M059J (cell line): ENCODE measurements at places on chromosomes 3 and 15. TPM values are rescaled to one million over a fixed set of nuclear protein-coding genes. Genes with fewer than 3 reads are reported as not detected.

DNA sequence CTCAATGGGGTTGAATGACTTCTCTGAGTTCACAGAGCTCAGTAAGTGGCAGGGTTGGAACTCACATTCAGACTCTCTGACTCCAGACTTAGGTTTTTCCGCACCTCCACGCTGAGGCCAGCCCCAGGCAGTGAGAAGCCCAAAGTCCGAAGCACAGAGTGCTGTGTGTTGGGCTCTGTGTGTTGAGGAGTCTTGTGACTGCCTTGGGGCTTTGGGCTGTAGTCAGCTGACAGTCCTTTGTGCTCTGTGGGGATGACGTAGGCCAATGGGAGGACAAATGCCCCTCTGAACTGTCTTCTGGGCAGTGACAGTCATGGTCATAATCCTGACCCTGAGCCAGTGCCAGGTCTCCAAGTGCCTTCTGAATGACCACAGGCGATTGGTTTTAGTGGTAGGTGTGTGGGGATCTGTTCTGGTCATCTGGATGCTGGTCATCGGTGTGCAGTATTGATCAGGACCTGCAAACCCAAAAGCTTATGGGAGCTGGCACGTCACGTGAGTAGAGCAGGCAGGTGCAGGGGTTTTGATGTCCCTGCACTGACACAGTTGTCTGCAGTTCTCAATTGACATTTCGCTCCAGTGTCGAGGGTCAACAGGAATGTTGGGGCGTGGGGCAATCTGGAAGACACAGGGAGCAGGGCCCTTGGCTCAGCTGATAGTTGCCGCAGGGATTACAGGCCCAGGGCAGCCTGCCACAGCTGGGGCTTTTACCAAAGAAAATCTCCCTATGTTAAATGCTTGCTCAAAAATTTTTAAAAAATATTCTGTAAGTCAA is 45.3 kb downstream of the CAPN3 start:
- no peak for DNase-seq

- no peak for DNase-seq
Observed at GRCh38 chr15:98476559-98476958, 171.8 kb upstream of the IGF1R start.

DNA sequence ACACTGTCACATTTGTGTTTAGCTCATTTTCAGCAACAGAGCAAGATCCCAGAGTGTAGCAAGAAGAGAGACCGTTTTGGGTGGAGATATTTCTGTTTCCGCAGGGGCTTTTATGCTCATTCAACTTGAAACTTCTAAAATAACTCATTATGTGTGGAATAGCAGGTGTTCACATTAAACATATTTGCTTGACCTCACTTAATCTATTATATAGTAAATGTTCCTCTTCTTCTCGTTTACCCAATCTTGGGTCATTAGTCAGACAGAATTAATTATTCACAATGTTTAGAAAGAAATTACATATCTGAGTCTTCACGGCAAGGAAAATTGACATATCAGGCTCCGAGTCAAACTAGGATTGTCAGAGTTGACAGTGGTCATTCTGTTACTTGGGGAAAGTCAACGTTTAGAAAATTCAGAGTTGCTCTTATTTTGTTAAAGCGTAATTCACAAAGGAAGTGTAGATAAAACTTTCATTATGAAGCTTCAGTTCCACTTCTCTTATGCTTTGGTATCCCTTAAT is 222.9 kb downstream of the TPRG1 start:
- no peak for DNase-seq

- no peak for DNase-seq
Observed at GRCh38 chr3:133295944-133296917, 103.6 kb upstream of the BFSP2 start.

SPESP1 gene
- total RNA-seq, result not detected in 2 replicates

ACKR4 gene
- 0.20 and 0.44 TPM in 2 replicates for total RNA-seq

DNA sequence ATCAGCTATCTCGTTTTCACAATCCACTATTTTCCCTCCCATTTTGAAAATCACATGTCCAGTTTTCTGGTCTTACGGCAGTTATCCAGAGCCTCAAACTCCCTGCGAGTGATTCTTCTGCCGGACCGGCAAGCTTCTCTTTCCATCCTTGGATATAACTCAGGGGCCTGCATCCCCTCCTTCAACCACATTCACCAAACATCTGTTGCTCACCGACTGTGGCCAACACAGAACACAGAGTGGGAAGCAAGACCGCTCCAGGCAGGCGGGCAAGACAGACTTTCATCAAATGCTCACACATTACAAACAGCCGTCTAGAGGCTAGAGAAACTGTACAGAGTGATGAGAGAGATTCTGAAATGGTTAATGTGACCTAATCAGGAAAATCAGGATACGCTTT is 7.6 kb upstream of the SLC12A8 start:
- no peak for DNase-seq

GRCh38 chr3:100072326-100073048 is 41.8 kb downstream of the FILIP1L start:
- DNase-seq, result peak; percentile 82

PLXNA1 gene
- 10.1 and 23.1 TPM in 2 replicates for total RNA-seq

DNA sequence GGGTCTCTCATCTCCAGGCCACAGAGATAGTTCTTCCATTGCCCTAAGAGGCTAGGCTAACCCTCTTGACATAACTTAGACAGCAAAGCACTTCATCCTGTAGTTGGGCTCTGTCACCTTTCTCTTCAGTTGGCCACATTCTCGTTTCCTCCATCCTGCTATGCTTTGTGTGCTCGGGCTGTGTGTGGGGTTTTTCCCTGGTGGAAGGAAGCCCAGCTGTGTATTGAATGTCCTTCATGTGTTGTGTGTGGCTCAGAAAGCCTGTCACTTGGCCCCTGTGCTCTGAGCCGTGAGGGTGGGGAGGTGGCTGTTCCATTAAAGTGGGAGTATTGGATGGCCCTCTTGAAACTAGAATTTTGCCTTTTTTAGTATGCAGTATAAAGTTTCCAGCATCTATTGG is 8.8 kb upstream of the EXOG start:
- no peak for DNase-seq

GRCh38 chr15:45551676-45552075 is 29.1 kb upstream of the SLC30A4 start:
- no peak for DNase-seq

GRCh38 chr3:97417-98258 is 98.9 kb upstream of the CHL1 start:
- no peak for DNase-seq

ERC2 gene
- 1.2 and 3.4 TPM in 2 replicates for total RNA-seq

GRCh38 chr3:79960594-79960993 is 192.8 kb upstream of the ROBO1 start:
- DNase-seq, result no peak

ACVR2B gene
- total RNA-seq, result 0.74 and 0.81 TPM in 2 replicates

DNA sequence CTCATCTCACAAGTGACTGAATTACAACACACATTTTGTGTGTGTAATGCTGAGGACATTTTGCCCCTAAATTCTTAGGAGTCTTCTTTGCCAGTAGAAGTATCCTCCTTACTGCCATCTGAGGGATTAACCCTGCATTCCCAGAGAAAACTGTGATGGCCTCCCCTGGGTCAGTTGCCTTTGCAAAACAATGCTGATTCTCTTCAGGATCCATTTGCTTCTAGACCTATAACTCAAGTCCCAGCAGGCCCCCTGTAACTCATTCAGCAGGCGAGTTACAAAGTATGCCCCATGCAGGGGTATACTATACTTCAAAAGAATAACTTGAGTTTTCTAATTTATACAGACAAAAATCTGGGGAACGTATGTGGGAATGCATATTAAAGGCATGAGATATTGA is 6.6 kb upstream of the MCF2L2 start:
- no peak for DNase-seq

DNA sequence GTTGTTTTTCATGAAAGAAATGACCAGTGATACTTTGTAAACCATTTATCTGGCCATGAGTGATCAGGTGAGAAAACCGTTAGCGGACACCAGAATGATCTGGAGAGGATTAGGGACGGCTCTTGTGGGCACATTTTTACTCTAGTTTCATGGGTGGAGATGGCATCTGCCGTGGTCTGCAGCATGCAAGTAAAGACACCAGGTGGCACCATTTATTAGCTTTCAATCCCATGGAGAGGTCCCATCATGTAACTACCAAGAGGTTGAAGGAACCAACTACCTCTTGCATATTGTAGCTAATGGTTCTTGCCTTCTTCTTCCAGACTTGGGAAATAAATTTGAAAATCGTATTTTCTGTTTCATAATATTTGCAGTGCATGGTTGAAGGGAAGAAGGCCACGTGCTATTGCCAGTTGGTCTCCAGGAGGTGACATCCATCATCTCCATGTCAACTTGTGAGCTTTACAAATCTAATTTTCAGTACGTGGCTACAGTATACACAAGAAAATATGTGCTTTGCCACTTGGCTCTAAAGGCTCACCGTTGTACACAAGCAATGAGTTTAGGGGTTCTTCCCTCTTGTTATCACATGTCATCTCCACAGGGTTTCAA is 1.5 kb upstream of the MAPKBP1 start:
- DNase-seq, result peak; percentile 75

DNA sequence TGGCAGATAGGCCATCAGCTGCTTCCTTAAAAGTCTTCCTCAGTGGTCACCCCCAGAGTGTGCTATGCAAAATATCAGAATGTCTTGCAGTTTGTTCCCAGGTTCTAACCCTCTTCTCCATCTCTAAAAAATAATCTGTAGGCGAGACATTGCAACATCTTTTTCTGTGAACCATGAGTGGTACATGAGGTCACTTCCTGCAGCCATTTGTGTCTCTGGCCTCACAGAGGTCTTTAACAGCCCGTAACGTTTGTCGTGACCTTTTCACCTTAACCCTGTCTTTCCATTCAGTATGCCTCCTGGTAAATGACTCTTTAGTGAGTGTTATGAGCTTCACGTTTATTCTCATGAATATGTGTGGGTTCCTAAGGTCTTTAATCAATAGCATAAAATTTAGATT is 145.4 kb downstream of the KLHL25 start:
- DNase-seq, result peak; percentile 80

GRCh38 chr3:149407898-149408297 is 30.4 kb upstream of the TM4SF1 start:
- DNase-seq, result peak; percentile 63

DNA sequence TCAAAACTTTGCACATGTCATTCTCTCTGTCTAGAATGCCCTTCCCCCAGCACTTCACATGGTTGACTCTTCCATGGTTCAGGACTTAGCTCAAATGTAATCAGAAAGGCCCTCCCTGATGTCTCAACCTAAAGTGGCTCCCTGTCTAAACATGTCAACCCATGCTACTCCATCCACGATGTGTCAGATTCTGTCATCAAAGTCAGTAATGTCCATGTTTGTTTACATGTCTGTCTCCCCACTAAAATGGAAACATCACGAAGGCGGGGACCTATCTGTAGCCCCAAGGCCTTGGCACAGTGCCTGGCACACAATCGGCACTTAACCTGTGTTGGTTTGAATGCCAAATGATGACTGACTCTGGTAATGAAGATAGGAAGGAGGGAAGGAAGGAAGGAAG is 20.8 kb upstream of the SNTN start:
- no peak for DNase-seq

- DNase-seq, result peak; percentile 89
Observed at GRCh38 chr15:63089260-63090043, 32.2 kb upstream of the LACTB start.

- no peak for DNase-seq
Observed at GRCh38 chr15:70503798-70504298, 259.5 kb downstream of the UACA start.

GRCh38 chr3:193771011-193771652 is 178.1 kb downstream of the OPA1 start:
- no peak for DNase-seq

GRCh38 chr15:92907896-92908712 is 8.0 kb downstream of the CHD2 start:
- DNase-seq, result peak; percentile 90

- DNase-seq, result no peak
Observed at GRCh38 chr15:60035344-60035743, 31.2 kb downstream of the FOXB1 start.

DNA sequence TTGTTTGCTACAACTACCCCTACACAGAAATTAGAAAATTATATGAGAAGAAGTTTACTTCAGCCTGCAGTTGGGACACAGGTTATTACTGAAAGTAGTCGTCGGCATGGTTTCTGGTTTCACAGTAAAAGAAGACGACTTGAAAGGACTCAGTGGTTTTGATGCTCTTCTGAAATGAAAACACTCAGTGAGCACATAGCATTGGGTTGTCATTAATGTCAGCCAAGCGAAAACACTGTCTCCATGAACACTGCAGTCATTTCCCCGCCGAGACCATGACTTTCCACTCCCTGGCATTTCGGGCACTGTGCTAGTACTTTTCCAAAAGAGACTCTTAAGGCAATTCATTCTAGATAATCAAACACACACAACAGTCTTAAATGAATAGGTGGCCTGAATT is 69.2 kb upstream of the ICE2 start:
- DNase-seq, result no peak

DNA sequence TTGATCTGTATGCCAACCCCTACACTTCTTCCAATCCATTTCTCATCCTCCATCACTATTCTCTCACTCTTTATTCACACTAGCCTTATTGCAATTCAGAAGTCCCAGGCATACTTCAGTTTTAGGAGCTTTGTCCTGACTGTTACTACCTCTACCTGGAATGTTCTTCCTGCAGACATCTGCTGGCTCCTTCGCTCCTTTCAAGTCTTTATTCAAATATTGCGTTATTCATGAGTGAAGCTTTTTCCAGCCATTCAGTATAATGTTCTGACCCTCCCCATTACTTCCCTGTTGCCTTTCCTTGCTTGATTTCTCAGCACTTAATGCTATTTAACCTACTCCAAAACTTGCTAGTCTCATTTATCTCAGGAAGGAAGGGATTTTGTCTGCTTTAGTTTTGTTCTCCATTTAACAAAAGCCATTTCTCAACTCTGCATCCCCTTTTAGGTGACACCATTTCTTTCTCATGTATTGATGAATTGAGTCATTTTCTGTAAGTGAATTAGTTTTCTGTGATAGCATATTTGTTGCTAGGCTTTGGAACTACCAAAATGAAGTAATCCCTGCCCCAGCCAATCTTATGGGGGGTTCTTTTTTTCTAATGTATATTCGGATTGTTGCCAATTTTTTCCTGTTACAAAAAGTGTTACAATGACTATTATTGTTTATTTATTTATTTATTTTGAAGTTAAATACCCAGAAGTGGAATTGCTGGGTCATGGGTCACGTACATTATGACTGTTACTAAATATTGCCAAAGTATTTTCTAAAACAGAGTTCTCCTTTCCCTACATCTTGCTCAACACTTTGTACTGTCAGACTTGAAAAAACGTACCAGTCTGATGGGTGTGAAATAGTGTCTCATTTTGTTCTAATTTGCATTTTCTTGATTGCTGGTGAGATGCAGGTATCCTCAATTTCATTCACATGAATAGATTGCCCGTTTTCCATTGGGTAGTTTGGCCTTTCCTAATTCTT is 9.4 kb downstream of the ATP11B start:
- DNase-seq, result no peak

GRCh38 chr3:69683082-69683806 is 56.0 kb upstream of the MITF start:
- DNase-seq, result no peak

DNAJB11 gene
- 182 and 237 TPM in 2 replicates for total RNA-seq

GRCh38 chr15:67126551-67127330 is 61.3 kb downstream of the SMAD3 start:
- DNase-seq, result peak; percentile 82

RTP2 gene
- total RNA-seq, result not detected in 2 replicates

DNA sequence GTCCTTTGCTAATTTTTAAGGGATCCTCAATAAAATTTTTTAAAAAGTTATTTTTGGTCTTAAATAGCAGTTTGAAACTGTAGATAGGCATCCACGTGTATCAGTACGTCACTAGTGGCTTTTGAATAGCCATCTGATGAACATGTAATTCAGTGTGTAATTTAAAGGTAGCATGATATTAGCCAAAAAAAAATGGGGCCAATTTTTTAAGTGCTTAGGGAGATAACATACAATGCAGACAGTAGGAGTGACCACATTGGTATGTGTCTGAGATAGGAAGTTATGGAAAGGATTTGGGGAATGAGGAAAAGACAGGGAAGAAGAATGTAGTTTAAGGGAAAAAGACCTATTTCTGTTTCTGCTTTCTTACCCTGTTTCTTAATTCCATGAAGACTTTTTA is 2.5 kb downstream of the AP4E1 start:
- peak; percentile 12 for DNase-seq
